ENCODE measurements at places on chromosomes 16 and 17.

DNA sequence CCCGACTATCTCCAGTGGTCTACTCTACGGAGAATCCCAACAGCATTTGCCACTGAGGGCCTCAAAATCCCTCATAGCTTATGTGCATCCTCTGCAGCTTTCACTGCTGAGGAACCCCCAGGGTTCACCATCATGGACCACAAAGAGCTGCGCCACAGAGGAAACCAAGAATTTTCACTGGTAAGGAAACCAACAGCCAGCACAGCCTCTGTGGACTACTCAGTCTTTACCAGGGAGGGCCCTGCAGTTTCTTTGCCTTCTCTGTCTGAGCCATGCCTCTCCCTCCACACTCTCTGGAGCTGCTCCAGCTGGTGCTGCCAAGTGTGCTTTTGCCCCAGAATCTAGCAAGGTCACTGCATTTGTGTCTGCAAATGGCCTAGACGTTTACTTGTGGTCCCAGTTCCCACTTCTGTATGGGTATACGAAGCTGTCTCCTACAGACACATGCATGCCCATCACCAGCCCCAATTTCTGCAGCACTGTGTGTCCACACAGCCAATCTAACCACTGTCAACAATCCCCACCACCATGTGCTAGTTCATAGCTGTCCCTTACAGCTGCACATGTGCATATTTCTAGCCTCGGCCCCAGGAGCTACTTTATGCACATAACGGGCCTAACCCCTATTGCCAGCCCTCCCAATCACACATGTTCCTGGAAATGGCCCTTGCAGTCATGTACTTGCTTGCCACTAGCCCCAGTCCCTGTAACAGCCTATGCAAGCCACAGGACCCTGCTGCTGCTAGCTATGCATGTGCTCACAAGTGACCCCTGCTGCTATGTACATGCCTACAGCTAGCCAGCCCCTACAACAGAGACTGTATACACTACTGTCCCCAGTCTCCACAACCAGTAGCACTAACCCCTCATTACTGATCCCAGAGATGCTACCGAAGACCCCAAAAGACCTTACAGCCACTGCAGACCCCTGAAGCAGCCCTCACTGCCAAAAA lies 1437.4 kb downstream of the CDH11 start:
- DNase-seq: no peak

- DNase-seq: no peak
Observed at GRCh38 chr17:15256689-15257088, 8.4 kb downstream of the PMP22 start.

- DNase-seq: no peak
Observed at GRCh38 chr16:28943281-28943680, 7.5 kb upstream of the NFATC2IP start.

GRCh38 chr16:11977376-11978041 lies 975 bp downstream of the SNX29 start:
- DNase-seq: no peak

DNA sequence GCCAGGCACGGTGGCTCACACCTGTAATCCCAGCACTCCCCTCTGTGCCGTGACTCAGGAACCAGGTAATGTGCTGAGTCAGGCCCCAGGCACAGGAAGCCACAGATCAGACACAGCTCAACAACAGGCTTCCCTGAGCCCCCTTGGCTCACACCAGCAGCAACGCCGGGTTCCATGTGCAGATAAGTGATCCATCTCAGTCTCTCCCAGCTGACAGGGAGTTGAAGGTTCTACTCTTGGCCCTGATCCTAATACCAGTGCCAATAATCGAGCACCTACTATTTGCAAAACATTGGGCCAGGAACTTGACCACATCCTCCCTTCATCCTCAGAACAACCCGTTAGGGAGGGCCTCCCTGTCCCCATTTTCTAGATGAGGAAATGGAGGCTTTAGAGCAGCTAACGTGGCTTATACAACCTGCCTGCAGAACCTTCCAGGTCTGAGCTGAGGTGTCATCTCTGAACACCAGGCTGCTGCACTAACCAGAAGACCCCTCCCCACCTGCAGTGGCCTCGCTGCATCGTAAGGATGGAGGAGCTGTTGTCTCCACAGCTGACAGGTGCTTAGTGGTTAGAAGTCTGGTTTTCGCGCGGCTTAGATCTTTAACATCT lies 64.8 kb upstream of the AMZ2 start:
- DNase-seq: peak; percentile 56

GRCh38 chr17:70675070-70675590 lies 505.8 kb downstream of the KCNJ2 start:
- no peak for DNase-seq

GRCh38 chr17:28523876-28524275 lies 17.7 kb downstream of the FOXN1 start:
- DNase-seq: no peak

DNA sequence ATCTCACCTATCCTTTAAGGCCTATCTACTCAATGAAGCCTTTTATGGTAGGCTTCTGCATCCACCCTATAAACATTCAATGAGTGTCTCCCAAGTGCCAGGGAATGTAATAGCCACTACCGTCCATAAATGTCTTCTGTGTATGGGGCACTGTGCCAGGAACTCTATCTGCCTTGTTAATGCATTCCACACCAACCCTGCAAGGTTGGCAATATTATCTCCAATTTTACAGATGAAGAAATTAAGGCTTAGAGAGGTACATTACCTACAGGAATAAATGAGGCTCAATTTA lies 20.0 kb downstream of the MAP3K14 start:
- DNase-seq: no peak

DNA sequence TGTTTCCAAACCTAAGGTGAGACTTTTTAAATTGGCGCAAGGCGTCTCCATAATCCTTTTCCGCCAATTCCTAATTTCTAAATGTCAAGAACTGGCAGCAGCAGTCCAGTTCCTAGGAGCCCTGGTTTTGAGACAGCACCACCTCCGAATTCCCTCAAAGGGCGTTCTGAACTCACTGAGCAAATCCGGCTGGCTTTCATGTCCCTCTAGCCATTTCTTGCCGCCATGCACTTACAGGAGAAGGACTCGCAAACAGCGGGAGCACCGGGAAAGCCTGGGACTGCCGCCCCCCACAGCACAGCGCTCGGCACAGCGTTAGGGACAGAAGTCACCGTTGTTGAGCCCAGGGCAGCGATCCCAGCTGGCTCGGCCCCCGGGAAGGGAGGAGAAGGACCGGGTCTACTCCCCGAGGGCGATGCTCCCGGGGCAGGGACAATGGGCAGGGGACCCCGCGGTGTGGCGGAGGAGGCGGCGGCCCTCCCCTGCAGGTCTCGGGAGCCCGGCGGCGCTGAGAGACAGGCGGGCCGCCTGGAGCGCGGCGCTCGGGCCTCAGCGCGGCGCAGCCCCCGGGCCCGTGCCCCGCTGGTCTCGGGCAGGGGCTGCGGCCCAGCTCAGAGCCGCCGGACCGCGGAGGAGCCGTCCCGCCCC lies 545 bp downstream of the ARHGAP17 start:
- DNase-seq: peak; percentile 20

All from stimulated activated naive CD4-positive, alpha-beta T cell (primary cell).